Bladder microvascular endothelial cell (primary cell): ENCODE measurements at places on chromosomes 7 and 10. TPM values are rescaled to one million over a fixed set of nuclear protein-coding genes. Genes with fewer than 3 reads are reported as not detected.

The WDR86 gene
- 0.16 TPM in 1 of 2 replicates, not detected in the other for total RNA-seq

The PRSS37 gene
- not detected in 2 replicates for total RNA-seq

The WASHC2C gene
- total RNA-seq, result 28.7 and 51.4 TPM in 2 replicates

The KIF5B gene
- 100 and 140 TPM in 2 replicates for total RNA-seq

The MRLN gene
- not detected in 2 replicates for total RNA-seq

The FAM25A gene
- total RNA-seq, result not detected in 2 replicates

The AKR1C8 gene
- total RNA-seq, result 0.16 TPM in 1 of 2 replicates, not detected in the other

The C10orf67 gene
- not detected in 2 replicates for total RNA-seq

The TMEM106B gene
- total RNA-seq, result 13.1 and 29.7 TPM in 2 replicates

The EIF3B gene
- total RNA-seq, result 169 and 224 TPM in 2 replicates

The PHKG1 gene
- total RNA-seq, result 0.65 and 1.3 TPM in 2 replicates

The PIK3AP1 gene
- total RNA-seq, result 0.13 TPM in 1 of 2 replicates, not detected in the other

The CRHR2 gene
- total RNA-seq, result not detected in 2 replicates

The NT5C2 gene
- total RNA-seq, result 55.5 and 113 TPM in 2 replicates

The SEMA3E gene
- total RNA-seq, result 0.32 and 1.7 TPM in 2 replicates

The SOSTDC1 gene
- not detected in 2 replicates for total RNA-seq

The CNNM1 gene
- total RNA-seq, result under 0.01 TPM in 1 of 2 replicates, not detected in the other

The CCSER2 gene
- total RNA-seq, result 11.2 and 45.4 TPM in 2 replicates

The OR2A5 gene
- not detected in 2 replicates for total RNA-seq

The IFIT1 gene
- 3.5 and 5.3 TPM in 2 replicates for total RNA-seq

The MEIG1 gene
- not detected in 2 replicates for total RNA-seq

The GPR26 gene
- total RNA-seq, result not detected in 2 replicates

The OR9A2 gene
- total RNA-seq, result 0.06 TPM in 1 of 2 replicates, not detected in the other

The NME8 gene
- not detected in 2 replicates for total RNA-seq

The RPP30 gene
- total RNA-seq, result 29.8 and 30.6 TPM in 2 replicates

The IPMK gene
- total RNA-seq, result 5.7 and 6.7 TPM in 2 replicates

The CLCN1 gene
- not detected in 2 replicates for total RNA-seq

The UNCX gene
- total RNA-seq, result not detected in 2 replicates

The SPDYE2 gene
- total RNA-seq, result not detected in 2 replicates

The TBRG4 gene
- 54.2 and 59.0 TPM in 2 replicates for total RNA-seq

The OLAH gene
- 0.16 and 0.57 TPM in 2 replicates for total RNA-seq

The TBX20 gene
- not detected in 2 replicates for total RNA-seq

The HOXA4 gene
- total RNA-seq, result 0.16 and 0.57 TPM in 2 replicates

The RBP3 gene
- not detected in 2 replicates for total RNA-seq

The TRIM73 gene
- total RNA-seq, result 0.16 and 0.88 TPM in 2 replicates

The PILRA gene
- 0.06 and 0.16 TPM in 2 replicates for total RNA-seq

The CPXM2 gene
- total RNA-seq, result 0.38 and 4.9 TPM in 2 replicates

The HTRA1 gene
- 38.7 and 137 TPM in 2 replicates for total RNA-seq

The HELLS gene
- 36.6 and 51.0 TPM in 2 replicates for total RNA-seq

The ICA1 gene
- total RNA-seq, result 25.3 and 34.2 TPM in 2 replicates

The SFTPD gene
- not detected in 2 replicates for total RNA-seq

The PRLHR gene
- not detected in 2 replicates for total RNA-seq

The EBLN1 gene
- not detected in 2 replicates for total RNA-seq

The NPSR1 gene
- not detected in 2 replicates for total RNA-seq

The SLC18A3 gene
- not detected in 2 replicates for total RNA-seq

The INHBA gene
- 2.6 and 7.0 TPM in 2 replicates for total RNA-seq

The SLC29A3 gene
- total RNA-seq, result 1.5 and 2.6 TPM in 2 replicates

The PON3 gene
- total RNA-seq, result 0.31 and 0.65 TPM in 2 replicates

The ASZ1 gene
- not detected in 2 replicates for total RNA-seq

The PSMC2 gene
- total RNA-seq, result 134 and 219 TPM in 2 replicates

The ACHE gene
- total RNA-seq, result 0.16 and 11.3 TPM in 2 replicates

The PON1 gene
- under 0.01 TPM in 1 of 2 replicates, not detected in the other for total RNA-seq

The MUC12 gene
- total RNA-seq, result not detected in 2 replicates

The CYP26C1 gene
- total RNA-seq, result 1.1 and 2.1 TPM in 2 replicates

The SCIN gene
- total RNA-seq, result 0.13 and 0.49 TPM in 2 replicates

The GDF2 gene
- total RNA-seq, result not detected in 2 replicates

The PPIA gene
- 1,086 and 1,951 TPM in 2 replicates for total RNA-seq
